ENCODE measurements at places on chromosomes 13 and 19.

DNA sequence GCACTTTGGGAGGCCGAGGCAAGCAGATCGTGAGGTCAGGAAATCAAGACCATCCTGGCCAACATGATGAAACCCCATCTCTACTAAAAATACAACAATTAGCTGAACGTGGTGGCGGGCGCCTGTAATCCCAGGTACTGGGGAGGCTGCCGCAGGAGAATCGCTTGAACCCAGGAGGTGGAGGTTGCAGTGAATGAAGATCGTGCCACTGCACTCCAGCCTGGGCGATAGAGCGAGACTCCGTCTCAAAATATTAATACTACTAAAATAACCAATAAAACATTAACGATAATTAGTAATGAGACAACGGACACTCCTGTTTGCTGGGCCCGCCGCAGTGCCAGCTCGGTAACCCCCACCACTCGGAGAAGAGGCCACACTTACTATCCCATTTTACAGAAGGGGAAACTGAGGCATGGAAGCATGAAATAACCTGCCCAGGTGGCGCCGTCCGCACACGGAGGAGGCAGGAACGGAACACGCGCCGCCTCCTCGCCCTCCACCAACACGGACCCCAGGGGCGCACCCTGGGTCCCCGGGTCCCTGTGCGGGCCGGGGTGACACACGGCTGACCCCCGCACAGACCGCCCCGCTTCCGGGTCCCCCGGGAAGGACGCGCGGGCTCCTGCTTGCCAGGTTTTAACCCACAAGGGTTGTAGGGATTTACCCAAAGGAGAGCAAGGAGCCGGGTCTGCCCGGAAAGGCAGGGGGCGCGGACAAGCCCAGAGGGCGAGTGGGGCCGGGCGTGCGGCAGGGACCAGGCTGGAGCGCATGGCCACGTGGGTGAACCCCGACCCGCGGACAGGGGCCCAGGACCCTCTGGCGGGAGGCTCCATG, 1.6 kb downstream of the R3HDM4 start:
- DNase-seq: no peak

GRCh38 chr13:66328476-66328875, 901.7 kb downstream of the PCDH9 start:
- DNase-seq: no peak

GRCh38 chr13:33090755-33091414, 74.7 kb downstream of the KL start:
- no peak for DNase-seq

DNA sequence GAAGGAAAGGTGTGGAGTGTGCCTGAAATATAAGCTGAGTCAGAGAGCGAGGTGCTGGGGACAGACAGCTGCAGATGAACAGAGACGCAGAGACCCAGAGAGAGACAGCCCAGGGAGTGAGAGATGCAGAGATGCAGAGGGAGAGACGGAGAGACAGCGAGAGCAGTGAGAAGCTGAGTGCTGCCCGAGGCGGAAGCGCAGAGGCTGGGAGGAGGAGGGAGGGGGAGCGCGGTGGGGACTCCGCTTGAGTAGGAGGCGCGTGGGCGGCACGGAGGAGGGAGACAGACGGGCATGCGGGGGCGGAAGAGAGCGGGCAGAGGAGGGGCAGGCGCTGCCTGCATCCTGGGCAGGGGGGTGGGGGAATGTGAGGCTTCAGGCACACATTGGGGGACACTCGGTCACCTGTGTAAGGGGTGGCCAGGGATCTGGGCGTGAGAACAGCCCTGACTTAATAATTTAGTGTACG, 25.7 kb downstream of the SLC8A2 start:
- no peak for DNase-seq

- DNase-seq: no peak
Observed at GRCh38 chr13:37212826-37213225, 107.4 kb upstream of the CSNK1A1L start.

GRCh38 chr13:110343241-110343865, 36.3 kb downstream of the COL4A2 start:
- DNase-seq: no peak

DNA sequence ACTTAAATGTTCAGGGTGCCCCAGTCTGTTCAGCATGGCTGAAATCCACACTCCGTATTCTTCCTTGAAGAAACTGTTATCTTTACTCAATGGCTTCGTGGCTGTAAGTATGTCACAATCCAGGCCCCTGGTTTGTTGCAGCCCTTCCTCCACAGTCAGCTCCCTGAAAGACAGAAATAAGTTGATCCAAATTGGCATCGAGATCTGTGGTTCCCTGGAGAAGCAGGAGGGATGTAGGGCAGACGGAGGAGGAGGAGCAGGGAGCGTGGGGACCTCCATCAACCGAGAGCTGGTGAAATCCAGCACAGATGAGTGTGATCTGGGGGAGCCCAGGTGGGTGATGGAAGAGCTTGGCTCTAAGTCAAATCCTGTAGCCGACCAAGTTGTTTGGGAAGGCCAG, 304 bp downstream of the TSPAN16 start:
- DNase-seq: no peak

DNA sequence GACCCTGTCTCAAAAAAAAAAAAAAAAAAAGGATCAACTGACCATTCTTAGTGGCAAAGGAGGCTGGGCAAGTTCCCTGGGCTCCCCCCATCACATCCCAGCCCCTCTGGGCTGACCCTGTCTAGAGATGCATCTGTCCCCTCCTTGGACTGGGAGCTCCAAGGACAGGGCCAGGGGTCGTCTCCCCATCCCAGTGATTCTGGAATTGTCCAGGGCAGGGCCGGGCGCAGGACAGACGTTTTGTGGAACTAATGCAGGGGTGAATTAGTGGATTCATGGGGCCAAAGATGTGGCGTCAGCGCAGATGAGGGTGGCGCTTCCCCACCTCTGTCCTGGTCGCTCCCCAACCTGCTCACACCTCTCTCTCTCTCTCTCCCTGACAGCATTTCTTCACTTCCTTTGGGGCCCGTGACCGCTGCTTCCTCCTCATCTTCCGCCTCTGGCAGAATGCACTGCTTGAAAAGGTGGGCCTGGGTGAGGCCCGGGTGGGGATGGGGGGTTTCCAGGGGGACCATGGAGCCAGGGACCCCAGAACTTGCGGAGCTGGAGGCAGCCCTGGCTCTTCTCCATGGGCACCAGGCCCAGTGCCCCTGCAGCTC, 11.1 kb downstream of the GRAMD1A start:
- no peak for DNase-seq

DNA sequence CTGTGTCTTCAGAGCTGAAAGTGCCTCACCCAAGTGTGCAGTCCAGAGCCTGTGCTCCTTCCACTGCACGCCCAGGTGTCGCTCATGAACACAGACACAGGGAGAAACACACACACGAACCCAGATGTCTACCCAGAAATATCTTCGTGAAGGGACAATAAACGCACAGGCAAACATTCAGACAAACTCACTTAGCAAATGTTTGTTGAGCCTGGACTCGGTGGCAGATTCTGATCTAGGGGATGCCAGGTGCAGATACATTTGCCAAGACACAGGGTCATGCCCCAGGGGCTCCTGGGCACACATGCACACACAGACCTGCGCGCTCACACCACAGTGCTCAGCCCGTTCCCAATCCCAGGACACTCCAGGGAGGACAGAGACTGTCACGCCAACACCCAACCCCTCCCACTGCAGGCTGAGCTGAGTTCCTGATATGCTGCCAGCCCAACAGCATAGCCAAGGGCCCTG, 31.9 kb downstream of the SCGB2B2 start:
- DNase-seq: no peak

Measured in GM04503 (cell line).